CD4-positive, alpha-beta T cell treated with Interleukin-12 subunit alpha and Interleukin-12 subunit beta, for 1 hour (primary cell): ENCODE measurements at places on chromosomes 7 and 10.

- peak; percentile 57 for DNase-seq
These were observed 4.5 kb downstream of the SAP25 start for GRCh38 chr7:100568896-100569844.

- DNase-seq: no peak
These were observed 1005.5 kb downstream of the KCNMA1 start for GRCh38 chr10:76631884-76632766.

DNA sequence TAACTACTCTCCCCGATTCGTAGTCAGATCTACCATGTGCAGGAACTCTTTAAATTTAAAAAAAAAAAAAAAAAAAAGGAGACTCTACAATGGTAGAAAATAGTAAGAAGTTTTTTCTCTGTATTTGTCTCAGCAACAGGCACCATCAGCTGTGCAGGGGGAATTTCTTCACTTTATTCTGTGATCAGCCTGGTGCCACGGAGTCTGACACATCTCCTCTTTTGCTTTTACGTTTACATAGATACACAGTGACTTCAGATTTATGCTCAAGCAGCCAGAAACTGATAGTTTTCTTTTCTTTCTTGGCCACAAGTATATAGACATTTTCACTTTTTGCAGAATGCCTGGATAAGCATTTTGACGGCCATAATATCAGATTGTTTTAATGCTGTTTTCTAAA, 190.6 kb upstream of the AKR1E2 start:
- DNase-seq: no peak

GRCh38 chr7:94567396-94567795, 57.8 kb downstream of the CASD1 start:
- no peak for DNase-seq

DNA sequence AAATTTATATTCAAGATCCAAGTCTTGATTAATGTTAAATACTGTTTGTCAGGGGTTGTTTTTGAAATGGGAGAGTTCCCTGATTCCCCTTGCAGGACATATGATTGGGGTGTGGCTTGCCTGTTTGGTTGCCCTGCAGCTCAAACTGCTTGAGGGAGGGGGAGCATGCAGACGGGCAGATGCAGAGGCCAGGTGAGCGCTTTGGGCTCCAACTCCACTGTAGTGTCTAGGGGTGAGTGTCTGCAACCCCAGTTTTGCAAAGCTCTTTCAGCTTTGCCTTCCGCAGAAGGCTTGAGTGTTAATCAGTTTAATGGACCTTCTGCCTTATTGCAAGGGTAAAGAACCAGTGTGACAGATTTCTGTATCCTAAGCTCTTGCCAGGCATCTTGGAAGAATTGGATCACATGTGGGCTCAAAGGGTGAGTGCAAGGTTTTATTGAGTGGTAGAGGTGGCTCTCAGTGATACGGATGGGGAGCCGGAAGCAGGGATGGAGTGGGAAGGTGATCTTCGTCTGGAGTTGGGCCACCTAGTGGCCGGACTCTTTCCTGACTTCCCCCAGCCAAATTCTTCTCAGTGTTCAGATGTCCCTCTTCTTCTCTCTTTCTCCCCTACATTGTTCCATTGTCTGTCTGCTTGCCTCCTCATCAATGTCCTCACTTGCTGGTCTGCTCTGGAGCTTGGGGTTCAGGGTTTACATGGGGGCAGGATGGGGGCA, 479.7 kb downstream of the ATRNL1 start:
- DNase-seq: no peak

- DNase-seq: no peak
These were observed 2.8 kb downstream of the FAM180A start for GRCh38 chr7:135745703-135746312.

GRCh38 chr10:58479045-58479444, 33.6 kb upstream of the BICC1 start:
- DNase-seq: no peak

- no peak for DNase-seq
These were observed 34.4 kb downstream of the MXI1 start for GRCh38 chr10:110241841-110242240.

- no peak for DNase-seq
These were observed 141.3 kb upstream of the TNRC18 start for GRCh38 chr7:5564894-5565293.

- no peak for DNase-seq
These were observed 63.5 kb downstream of the PRKAG2 start for GRCh38 chr7:151813445-151813844.

DNA sequence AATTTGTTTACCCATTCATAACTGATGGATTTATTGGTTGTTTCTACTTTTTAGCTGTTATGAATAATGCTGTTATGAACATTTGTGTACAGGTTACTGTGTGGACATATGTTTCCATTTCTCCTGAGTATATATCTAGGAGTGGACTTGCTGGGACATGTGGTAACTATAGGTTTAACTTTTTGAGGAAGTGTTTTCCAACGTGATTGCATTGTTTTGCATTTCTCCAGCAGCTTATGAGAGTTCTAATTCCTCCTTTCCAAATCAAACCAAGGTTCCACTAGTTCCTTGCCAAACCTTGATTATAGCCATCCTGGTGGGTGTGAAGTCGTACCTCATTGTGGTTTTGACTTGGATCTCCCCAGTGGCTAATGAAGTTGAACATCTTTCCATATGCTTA, 2.6 kb upstream of the PRF1 start:
- DNase-seq: no peak

DNA sequence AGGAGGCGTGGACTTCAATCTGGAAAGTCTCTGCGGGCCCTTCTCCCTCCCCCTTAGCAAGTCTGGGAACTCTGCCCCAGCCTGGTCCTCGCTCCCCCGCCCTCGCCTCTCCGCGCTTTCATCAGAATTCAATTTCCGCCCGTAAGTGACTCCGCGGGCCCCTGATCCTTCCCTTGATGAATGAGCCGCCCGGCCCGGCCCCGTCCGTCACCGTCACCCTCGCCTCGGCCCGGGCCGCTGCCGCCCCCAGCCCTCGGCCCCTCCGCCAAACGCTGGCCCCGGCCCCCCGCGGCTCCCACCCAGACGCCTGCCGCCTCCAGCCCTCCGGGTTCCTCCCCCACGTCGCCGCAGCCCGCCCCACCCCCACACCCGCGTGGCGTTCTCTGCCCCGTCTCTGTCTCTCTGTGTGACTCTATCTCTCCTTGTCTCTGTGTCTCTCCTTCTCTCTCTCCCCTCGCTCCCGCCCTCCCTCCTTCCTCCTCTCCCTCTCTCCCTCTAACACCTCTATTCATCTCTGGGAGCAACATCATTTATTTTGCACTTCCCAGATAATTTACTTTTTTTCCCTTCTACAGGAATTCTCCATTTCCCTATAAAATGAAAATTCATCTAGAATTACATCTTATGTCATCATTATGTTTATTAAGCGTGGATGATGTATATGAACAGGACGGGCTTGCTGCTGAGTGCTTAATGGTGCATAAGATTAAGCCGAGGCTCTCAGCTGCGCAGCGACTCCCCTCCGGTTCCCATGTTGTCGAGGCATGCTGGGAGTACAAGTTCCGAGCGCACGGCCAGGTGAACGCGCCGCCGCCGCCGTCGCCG, 91.2 kb upstream of the PAX2 start:
- DNase-seq: peak; percentile 15

DNA sequence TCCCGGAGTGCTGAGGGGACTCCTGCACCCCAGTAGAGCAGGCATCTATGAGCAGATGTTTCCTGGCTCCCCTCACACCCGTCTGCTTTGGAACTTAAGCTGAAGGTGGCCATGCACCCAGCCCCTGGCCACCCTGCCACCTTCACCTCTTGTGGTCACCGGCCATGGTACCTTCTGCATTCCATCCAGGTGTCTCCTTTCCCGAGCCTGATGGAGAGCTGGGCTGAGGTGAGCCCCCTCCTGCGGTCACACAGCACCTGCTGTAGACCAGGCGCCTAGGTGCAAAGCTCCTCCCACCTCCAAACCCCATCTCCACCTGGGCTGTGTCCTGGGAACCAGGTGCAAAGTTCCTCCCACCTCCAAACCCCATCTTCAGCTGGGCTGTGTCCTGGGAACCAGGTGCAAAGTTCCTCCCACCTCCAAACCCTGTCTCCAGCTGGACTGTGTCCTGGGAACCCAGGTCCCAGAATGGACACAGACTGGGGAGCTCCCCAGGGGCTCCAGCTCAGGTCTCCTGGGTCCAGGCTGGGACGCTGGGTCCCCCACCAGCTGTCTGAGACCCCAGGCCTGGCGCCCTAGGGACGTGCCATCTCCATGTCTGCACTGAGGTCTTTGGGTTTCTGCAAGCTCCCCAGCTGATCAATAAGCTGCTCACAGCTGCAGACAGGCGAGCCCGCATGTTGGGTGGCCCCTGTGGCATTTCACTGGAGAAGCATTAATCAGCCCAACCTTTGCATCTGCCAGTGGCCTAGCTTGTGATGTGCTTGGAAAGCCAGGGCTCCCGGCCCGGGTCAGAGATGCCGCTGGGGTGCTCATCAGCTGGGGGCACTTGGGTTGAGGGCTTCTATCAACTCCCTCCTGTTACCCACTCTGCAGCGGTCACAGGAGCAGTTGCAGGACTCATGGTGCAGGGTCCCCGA, 61.2 kb upstream of the INPP5A start:
- no peak for DNase-seq

GRCh38 chr10:131747791-131748190, 153.0 kb upstream of the PPP2R2D start:
- DNase-seq: no peak

DNA sequence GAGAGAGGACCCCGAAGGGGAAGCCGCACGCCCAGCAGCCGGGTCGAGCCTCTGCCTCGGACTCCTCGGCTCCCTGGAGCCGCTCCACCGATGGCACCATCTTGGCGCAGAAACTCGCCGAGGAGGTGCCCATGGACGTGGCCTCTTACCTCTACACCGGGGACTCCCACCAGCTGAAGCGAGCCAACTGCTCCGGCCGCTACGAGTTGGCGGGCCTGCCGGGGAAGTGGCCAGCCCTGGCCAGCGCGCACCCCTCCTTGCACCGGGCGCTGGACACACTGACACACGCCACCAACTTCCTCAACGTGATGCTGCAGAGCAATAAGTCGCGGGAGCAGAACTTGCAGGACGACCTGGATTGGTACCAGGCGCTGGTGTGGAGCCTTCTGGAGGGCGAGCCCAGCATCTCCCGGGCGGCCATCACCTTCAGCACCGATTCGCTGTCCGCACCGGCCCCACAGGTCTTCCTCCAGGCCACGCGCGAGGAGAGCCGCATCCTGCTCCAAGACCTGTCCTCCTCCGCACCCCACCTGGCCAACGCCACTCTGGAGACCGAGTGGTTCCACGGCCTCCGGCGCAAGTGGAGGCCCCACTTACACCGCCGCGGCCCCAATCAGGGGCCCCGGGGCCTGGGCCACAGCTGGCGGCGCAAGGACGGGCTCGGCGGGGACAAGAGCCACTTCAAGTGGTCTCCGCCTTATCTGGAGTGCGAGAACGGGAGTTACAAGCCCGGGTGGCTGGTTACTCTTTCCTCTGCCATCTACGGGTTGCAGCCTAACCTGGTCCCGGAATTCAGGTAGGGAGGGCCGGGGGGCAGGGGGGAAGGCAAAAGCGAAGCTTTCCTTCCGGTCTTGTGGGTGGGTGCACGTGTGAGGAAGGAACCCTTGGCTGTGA, 973 bp downstream of the GPR158 start:
- no peak for DNase-seq

- DNase-seq: no peak
These were observed 56.0 kb downstream of the GSAP start for GRCh38 chr7:77360104-77360503.

- peak; percentile 55 for DNase-seq
These were observed 32.3 kb upstream of the PRKCQ start for GRCh38 chr10:6612371-6612770.

DNA sequence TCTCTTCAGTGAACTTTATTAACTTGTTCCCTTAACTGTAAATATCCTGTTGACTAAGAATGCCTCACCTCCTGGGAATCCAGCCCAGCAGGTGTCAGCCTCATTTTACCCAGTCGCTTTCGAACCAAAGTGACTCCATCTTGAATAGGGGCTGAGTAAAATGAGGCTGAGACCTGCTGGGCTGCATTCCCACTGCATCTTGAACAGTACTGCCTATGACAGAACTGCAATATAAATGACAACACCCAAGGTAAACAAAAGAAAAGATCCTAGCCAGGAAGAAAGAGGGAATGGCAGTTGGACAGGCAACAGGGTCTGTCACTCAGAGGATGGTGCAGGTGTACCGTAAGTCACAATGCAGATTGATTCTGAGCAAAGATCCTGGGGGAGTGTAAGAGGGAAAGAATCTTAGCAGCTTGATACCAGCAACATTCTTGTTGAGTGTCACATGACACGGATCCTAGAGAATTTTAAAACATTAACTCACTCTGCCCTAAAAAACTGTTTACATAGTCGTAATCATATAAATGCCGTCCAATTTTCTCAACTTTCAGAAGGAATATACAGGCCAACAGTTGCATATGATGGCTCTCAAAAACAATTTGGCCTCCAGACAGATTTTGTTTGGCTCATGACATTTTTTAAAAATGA, 4.4 kb upstream of the FAM107B start:
- no peak for DNase-seq

- DNase-seq: no peak
These were observed 323.5 kb downstream of the ADARB2 start for GRCh38 chr10:1413823-1414222.

DNA sequence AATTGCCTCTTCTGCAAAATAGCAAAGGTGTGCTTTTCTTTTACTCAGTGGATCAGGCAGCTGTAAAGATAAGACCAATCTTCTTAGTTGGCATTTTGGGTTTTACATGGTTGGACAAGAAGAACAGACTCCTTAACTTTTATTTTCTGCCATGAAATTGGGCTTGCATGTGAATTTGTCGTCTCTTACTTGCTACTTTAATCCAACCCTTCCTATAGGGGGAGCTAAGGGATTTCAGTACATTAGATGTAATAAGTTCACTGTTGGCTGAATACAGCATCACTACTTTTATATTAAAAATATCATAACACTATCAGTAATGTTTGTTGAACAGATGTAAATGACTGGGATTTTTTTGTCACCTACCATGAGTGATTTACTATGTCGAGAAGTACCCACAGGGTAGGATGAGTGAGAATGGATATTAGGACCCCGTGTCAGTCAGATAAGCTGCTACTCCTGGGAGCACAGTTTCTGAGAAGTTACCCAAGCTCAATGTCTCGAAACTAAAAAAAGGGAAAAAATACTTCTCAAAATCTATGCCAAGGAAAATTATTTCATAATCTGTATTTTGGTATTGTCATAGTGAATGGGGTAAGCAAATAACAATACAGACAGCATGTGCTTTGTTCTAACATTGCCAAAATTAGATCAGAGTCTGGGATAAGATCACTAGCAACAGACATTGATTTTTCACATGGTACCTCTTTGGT, 127.4 kb upstream of the AGR3 start:
- DNase-seq: peak; percentile 47

- no peak for DNase-seq
These were observed 29.5 kb downstream of the CLDN12 start for GRCh38 chr7:90432752-90433151.
